ENCODE measurements at places on chromosomes 7 and 10.
A peak's percentile ranks its signal among the peaks of the same experiment; 100 is the strongest.

- DNase-seq: no peak
Observed at GRCh38 chr7:5686131-5686530, 95.3 kb downstream of the RNF216 start.

DNA sequence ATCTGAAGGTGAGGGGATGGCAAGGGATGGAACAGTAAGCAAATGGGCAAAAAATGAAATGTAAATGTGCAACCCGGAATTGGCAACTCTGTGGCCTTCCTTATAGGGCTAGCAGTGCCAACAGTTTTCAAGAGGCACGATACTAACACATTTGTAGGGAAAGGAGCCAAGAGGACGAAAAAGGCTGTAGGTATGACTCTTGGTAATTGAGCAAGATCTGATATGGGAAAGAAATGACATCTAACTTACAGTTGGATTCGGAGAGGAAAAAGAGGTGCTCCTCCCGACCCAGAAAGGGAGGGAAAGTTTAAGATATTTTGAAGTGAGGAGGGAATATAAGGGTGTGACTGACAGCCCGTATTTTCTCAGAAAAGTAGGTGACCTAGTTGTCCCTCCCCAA is 2.1 kb upstream of the CREM start:
- no peak for DNase-seq

GRCh38 chr7:100571829-100572116 is 1.9 kb downstream of the SAP25 start:
- DNase-seq: no peak

GRCh38 chr7:157397731-157398691 is 61.2 kb downstream of the DNAJB6 start:
- DNase-seq: peak; percentile 12

GRCh38 chr7:47988496-47989386 is 9.3 kb upstream of the HUS1 start:
- no peak for DNase-seq

- DNase-seq: no peak
Observed at GRCh38 chr10:125707541-125708468, 11.7 kb upstream of the EDRF1 start.

DNA sequence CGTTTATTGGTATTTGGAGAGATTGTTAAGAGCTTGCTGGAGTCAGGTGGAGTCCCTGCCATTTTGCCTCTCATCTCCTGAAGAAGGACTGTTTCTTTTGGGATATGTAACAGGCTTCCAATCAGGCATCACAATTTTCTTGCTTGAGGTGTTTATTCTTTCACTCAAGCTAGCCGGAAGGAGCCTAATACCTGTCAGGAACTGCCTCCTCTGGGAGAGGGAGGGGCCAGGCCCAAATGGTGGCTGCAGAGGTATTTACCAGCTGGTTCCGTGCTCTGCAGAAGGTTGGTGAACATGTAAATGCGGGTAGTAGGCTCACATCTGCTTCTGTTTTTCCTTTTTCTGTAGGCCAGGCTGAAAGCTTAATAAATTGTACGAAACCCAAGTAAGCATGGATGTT is 114.0 kb downstream of the TCF7L2 start:
- DNase-seq: no peak

DNA sequence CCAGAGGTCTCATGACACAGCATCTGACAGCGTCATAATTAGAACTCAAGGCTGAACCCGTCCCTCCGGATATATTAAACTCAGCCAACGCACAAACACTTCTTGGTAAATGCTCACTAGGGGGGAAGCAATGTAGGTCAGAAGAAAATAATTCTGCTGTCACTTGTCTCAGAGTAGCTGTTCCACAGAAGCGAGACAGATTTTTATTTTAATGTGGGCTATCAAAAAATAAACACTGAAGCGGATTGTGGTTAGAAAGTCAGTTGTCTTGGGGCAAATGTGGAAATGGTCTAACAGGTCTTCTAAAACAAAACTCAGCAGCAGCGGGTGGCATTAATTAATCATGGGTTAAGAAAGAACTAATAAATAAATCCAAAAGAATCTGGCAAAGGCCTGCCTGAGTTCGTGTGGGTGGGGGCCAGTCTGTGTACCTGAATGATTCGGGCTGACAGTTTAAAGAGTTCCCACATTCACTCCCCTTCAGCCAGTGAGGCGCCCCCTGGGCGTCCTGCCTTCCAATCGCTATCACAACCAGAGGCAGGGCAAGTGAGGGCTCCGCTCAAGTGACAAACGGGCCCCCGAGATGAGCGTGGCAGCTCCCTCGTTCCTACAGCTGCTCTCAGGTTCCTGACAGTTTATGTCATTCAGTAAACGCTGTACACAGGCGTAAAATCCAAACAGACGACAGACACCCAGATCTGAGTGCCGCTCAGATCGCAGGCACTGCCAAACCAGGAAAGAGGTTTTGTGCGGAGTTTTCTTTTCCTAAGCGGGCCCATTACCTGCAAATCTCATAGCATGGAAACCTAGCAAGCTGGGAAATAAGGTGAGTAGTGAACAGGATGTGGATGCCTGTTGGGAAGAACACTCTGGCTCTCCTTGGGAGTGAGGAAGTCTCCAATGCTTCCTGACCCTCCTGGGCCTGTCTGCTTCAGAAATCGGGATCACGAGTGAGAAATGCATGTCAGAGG is 52.9 kb downstream of the NRAP start:
- no peak for DNase-seq

- no peak for DNase-seq
Observed at GRCh38 chr10:43360086-43360485, 11.3 kb upstream of the FXYD4 start.

DNA sequence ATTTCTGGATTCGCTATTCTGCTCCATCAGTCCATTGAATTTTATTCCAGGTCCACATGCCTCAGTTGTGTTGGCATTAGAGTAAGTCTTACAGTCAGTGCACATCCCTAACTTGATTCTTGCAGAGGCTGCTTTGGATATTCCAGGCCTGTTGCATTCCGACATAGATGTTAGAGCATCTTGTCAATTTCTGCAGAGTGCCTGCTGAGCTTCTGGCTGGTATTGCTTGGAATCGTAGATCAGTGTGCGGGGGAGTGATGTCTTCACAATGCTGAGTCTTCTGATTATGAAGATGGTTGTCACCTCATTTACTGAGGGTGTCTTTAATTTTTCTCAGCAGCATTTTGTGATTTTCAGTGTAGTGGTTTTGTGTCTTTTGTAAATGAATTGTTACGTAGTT is 45.2 kb downstream of the INPP5A start:
- DNase-seq: no peak

All from NCI-H1436 (cell line).